ENCODE measurements at places on chromosomes 5 and 9.

- H3K27ac ChIP-seq: no peak overlapping the region
- H3K27me3 ChIP-seq: no peaks in the 10 kb centered on the region
- no peaks in the 10 kb centered on the region for H3K4me1 ChIP-seq
- no peaks in the 10 kb centered on the region for H3K36me3 ChIP-seq
- H3K4me3 ChIP-seq: no peak overlapping the region
These were observed 298.2 kb downstream of the CDH9 start for GRCh38 chr5:26740182-26740581.

DNA sequence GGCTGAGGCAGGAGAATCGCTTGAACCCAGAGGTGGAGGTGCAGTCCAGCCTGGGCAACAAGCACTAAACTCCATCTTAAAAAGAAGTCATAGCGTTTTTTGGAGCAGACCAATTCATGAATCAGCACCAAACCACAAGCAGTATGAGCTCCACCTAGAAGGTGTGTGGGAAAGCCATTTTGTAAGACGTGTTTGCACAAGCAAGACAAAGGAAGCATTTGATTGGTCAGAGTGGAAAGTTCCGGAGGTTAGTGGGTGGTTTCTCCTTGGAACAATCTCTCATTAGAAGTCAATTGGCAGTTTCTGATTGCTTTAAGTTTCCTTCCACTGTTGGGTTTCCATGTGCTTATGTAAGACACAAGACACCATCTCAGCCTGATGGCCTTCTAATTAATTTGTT, 5.0 kb downstream of the SRD5A1 start:
- no peak for DNase-seq
- no peak overlapping the region for H3K4me3 ChIP-seq
- peaks cover 8% of the 10 kb centered on the region for H3K4me1 ChIP-seq

GRCh38 chr5:147939431-147940114, 33.2 kb upstream of the C5orf46 start:
- H3K27ac ChIP-seq: no peak overlapping the region
- H3K4me1 ChIP-seq: no peaks in the 10 kb centered on the region
- H3K27me3 ChIP-seq: no peaks in the 10 kb centered on the region
- DNase-seq: no peak

DNA sequence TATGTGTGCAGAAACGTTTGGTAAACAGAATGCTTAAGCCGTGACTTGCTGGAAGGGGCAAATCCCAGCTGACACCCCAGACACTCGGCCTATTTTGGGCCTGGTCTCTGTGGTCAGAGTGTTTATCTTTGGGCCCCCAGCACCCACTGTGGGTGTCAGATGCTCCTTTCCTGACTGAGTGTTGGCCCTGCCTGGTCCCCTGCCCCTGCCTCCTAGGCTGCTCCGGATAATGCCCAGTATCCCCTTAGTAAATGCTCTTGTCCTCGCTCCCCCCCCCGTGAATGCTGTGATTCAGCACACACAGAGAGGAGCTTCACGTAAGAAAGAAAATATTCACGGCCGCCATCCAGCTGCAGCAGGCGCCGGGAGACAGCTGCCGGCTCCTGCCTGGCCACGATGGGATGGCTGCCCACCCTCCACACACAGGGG, 11.3 kb upstream of the ANGPTL2 start:
- H3K4me1 ChIP-seq: peaks cover 22% of the 10 kb centered on the region
- H3K4me3 ChIP-seq: no peak overlapping the region
- no peak overlapping the region for H3K27ac ChIP-seq

- no peaks in the 10 kb centered on the region for H3K4me1 ChIP-seq
- H3K27me3 ChIP-seq: no peaks in the 10 kb centered on the region
- no peaks in the 10 kb centered on the region for H3K36me3 ChIP-seq
- H3K27ac ChIP-seq: no peak overlapping the region
- no peak overlapping the region for H3K4me3 ChIP-seq
These were observed 51.6 kb upstream of the C5orf46 start for GRCh38 chr5:147957901-147958300.
